ENCODE measurements at places on chromosomes 5 and 9.

DNA sequence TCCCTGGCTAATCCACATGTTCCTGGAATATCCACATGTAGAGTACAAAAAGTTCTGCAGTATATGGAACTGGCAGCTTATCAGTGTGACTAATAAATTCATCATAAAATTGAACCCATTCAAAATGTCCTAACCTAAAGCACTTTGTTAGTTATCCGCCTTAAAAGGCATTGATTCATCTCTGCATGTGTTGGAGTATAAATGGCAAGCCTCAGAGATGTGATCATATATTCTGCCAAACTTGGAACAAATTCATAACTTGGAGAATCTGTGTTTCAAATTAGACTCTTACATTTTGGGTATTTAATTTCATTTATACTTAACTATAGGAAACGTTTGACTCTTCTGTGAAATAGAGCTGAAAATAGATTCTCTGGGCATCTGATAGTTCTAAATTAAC lies 25.2 kb upstream of the NREP start:
- peak; percentile 51 for DNase-seq

GRCh38 chr9:75414371-75415160 lies 326.3 kb downstream of the OSTF1 start:
- no peak for DNase-seq

DNA sequence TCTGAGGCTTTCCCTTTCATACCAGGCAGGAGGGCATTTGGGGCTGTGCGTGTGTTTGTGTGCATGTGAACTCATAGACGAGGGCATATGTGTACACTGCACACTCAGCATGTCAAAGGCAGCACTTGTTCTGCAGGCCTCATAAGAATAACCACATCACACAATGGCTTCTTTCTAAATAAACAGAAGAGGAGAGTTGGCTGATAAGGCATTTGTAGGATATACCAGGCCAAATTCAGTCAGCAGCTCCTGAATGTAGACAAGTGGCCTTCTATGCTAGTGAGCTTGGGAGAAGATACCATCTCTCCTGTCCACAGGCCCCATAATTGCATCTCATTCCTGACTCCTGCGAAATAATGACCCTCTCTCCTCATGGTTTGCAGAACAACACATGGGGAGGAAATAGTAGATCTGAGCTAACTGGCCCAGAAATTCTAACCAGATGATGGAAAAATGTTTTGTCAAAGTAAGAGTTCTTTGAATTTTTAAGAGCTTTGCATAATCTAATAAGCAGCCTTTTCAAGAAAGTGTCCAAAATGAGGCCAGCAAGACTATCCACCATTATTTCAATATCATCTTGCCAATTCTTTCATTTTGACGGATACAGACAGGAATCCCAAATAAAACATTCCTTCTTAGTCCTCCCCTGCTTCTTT lies 60.5 kb upstream of the GAS1 start:
- no peak for DNase-seq

DNA sequence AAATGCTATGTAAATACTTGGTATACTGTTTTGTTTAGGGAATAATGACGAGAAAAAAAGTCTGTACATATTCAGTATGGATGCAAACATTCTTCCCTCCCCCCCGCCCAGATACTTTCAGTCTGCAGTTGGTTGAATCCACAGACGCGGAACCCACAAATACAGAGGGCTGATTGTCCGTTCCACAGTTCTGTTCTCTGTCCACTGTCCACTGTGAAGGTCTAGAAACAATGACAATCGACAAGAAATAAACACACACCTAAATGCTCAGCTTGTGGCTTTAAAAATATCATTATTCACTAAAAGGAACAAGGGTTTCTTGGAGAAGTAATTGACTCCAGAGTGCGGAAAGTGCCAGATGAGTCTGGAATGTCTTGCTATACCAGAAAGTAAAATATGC lies 109.1 kb downstream of the TMEM161B start:
- no peak for DNase-seq

GRCh38 chr9:6068983-6069382 lies 53.6 kb upstream of the RANBP6 start:
- no peak for DNase-seq

DNA sequence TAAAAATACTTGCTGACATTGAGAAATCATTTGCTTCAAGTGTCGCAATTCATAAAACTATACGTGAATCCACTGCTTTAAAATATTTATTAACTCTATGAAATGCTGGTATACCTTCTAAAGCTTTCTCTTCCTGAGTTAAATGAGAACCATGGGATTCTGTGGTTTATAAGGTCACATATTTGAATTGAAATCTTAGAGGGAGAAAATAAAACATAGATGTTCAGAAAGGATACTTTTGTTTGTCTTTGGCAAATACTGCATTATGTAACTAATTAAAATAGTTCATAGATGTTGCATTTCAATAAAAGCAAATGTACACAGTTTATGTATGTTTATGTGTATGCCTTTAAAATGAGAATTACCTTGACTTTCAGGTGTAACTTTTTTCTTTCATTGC lies 250.1 kb downstream of the FAM170A start:
- DNase-seq: no peak

DNA sequence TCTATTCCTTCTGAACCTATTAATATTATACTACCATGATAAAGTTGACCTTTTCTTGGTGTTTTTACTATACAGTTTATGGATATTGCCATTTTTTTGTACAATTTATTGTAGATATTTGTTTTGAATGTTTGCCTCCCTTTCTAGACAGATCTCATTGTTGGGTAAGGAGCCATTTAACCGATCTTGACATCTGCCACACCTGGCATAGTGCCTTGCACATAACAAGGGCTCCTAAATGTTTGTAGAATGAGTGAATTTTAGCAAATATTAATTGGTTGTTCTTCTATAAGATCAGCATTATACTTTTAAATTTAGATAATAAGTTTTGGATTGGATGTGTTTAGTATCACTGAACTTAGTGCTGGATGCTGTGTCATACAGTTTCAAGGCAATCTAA lies 175.3 kb downstream of the GDNF start:
- no peak for DNase-seq

DNA sequence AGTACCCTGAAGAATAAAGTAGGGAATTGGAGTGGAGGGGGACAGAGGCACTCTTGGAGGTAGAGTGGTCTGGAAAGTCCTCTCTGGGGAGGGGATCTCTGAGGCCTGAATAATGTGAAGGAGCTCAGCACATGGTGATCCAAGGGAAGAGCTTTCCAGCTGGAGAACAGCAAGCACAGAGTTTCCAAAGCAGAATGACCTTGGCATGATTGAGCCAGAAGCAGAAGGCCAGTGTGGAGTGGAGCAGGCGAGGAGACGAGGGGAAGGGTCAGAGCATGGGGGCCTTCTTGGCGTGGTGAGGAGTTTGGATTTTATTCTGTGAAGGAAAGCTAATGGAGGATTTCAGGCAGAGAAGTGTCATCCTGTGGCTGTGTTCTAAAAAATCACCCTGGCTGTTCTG lies 8.3 kb downstream of the PCBD2 start:
- no peak for DNase-seq

- no peak for DNase-seq
These were observed 104.0 kb downstream of the COL23A1 start for GRCh38 chr5:178486239-178486641.

DNA sequence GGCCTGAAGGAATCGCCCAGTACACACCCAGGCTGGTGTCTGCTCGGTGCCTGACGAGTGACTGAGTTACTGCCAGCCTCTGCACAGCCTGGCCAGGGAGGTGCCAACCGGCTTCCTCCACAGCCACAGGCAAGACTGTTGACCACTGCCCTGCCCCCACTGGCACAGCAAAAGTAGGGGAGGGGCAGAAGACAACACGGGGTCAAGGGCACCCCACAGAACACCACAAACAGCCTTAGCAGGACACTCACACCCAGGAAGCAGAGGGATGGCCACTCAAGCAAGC lies 722 bp upstream of the LHX3 start:
- DNase-seq: no peak

GRCh38 chr9:69496846-69497450 lies 171.9 kb downstream of the ENTREP1 start:
- no peak for DNase-seq

- no peak for DNase-seq
These were observed 379.8 kb downstream of the KDM4C start for GRCh38 chr9:7137571-7137970.

DNA sequence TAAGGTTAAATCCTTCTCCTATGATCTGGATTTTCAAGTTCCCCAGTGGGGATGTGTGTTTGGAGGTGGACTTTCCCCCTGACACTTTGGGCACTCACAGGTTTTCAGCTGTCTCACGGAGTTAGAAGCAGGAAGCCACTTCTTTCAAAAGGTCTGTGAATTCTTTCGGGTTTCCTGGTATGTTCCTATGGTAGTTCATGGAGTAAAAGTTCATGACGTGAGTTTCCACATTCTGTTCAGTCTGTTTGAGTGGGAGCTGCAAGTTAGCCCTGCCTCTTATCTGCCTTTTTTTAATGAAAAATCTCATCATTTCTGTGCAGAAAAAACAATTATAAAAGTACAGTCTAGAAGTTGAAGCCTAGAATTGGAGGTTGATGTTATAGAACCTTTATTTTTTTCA lies 24.9 kb upstream of the SNCAIP start:
- no peak for DNase-seq
